ENCODE measurements at places on chromosomes 16 and 17.

DNA sequence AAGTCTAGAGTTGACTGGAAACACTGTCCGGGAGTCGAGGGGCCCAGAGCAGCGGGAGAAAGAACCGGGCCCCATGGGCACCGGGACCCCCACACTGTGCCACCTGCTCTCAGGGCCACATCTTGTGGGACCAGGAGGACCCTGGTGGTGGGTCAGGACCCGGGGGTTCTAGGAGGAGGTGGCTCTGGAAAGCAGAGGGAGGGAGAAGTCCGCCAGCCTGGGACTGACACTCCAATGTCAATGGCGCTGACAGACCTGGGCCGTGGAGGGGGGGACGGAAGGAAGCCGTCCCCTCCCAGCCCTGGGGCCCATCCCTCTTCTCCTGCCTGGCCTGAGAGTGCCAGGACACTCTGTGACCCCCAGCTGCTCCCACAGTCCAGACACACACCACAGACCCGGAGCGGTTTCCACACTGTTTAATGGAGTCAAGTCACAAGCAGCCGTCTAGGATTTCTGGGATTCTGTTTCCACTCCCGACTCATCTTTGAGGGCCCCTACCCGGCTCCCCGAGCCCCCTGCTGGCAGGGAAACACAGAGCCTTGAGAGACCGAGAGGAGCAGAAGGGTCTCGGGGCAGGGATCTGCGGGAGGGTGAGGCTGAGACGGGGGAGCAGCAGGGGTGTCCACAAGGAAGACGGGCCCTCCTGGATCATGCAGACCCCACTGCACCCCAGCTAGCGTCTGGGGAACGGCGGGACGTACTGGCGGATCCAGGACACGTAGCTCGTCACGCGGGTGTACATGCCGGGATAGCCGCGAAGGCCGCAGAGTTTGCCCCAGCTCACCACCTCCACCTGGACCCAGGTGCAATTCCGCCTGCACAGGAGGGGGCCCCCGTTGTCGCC lies 23.5 kb upstream of the UBE2I start:
- DNase-seq, result no peak

- DNase-seq, result no peak
Observed at GRCh38 chr17:37512442-37513068, 22.9 kb downstream of the DUSP14 start.

- DNase-seq, result no peak
Observed at GRCh38 chr17:73325527-73325842, 13.7 kb upstream of the CDC42EP4 start.

DNA sequence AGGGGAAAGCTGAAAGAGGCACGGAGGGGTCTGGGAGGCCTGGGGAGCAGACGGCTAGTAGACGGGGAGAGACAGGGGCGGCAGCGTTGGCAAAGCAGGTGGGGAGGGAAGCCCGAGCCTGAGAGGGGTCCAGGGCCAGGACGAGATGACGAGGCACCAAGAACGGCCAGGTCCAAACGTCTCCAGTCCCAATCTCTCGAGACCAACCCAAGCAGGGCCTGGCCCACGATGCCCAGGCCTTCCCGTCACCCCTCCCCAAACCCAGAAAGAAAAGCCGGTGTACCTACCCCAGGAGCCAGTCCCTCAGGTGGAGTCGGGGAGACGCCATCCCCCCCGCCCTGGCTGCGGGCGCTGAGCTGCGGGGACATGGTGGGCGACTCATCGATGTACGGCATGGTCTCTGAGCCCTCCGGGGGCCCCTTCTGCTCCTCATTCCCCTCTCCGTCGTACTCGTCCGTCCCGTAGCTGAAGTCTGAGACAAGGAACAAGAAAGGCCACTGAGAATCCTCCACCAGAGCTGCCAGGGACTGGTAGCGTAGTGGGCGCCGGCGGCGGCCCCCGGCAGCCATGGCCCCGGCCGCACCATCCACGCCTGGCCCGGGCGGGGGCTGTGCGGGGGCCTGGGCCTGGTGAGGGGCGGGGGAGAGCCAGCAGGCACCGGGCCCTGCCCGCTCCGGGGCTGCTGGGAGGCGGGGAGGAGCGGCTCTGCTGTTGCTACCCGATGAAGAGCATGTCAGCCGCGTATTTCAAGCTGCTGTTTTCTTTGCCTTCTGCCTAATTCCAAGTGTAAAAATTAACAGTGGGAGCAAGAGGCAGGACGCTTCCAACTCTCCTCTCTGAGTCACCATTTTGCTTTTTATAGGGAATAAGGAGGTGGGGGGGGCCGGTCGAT lies 54.6 kb downstream of the ABR start:
- DNase-seq, result no peak
